Fibroblast of mammary gland (primary cell): ENCODE measurements at places on chromosomes 6 and 20.
A peak's percentile ranks its signal among the peaks of the same experiment; 100 is the strongest.

- DNase-seq: peak; percentile 46
Measured at GRCh38 chr20:36573103-36573797, at the start of gene TGIF2. TSS of gene TGIF2 (plus strand) at chr20:36573597. CDS start at chr20:36578775, 5,178 bp downstream.

GRCh38 chr6:127420556-127420955, 38.6 kb downstream of the KIAA0408 start:
- DNase-seq: peak; percentile 96

- DNase-seq: no peak
Measured at GRCh38 chr6:35224720-35225119, 11.0 kb downstream of the SCUBE3 start.

- DNase-seq: no peak
Measured at GRCh38 chr20:43983904-43984361, 69.3 kb downstream of the TOX2 start.

GRCh38 chr6:43873806-43874714, 104.0 kb downstream of the VEGFA start:
- no peak for DNase-seq

DNA sequence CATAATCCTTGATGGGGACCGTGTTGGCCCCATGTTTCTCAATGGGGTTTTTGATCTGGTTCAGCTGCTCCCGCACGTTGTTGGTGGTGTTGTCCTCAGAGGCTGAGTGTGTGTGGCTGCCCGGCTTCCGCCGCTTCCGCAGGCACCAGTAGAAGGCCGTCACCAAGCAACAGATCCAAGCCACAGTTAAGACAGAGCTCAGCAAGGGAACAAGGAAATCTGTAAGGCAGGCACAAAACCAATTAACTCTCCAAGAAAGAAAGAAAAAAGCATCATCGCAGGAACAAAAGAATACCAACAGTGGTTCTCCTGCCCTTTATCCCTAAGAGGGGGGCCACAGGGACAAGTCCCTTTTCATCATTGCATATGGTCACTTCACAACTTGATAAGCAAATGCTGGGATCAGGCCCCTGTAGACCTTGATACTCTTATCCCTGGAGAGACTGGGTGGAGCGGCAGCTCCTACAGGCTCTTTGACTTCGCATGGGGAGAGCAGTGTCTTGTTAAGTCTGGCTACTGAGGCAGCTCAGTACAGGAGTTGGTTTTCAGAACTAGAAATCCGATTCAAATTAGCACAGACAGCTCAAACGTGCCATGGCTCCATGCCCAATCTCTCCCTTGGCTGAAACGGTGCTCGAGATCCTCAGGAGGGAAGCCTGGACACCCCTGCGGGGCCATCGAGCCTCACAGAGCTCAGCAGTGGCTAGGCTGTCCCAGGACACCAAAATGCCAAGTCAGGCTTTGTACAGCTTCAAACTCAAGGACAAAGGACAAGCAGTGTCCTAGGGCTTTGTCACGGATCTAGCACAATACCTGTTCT, 33.9 kb downstream of the JAG1 start:
- DNase-seq: no peak

- no peak for DNase-seq
Measured at GRCh38 chr6:7198833-7199800, 91.4 kb downstream of the RREB1 start.

DNA sequence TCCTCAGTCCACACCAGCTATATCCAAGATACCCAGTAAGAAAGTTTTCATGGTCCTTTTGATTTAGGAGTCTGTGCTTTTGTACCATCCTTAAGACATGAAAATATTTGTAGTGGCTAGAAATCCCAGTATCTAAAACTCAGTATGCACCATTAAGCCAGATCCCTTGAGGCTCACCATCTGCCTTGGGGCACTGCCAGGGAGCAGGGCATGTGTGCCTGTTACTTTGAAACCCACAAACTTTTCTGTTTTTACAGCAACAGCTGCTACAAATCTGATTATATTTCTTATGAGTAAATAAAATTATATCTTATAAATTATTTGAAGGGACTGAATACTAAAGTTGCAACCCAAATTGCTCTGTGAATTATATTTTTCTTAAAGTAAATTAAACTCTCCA, 290.5 kb upstream of the MANEA start:
- no peak for DNase-seq

- no peak for DNase-seq
Measured at GRCh38 chr6:34546551-34547321, 9.4 kb downstream of the SPDEF start.

DNA sequence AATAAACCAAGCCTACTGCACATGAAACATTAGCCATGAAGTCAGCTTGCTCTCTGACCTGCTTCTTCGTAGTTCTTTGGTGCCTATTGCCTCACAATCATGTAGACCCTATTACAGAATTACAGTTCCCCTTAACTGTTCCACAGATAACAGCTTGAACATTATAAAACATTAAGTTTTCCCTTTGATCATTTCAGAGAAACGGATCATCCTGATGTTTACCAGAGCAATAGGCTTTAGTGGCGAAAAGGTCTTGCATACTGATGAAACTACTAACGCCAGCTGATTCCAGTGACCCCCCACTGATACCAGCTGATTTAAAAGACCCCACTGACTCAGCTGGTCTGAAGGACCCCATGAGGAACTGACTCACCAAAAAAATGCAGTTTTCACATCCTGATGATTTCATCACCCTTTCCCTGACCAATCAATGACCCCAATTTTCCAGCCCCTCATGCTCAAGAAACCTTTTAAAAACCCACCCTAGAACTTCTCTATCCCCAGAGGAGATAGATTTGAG, 39.4 kb upstream of the MLIP start:
- DNase-seq: peak; percentile 3

DNA sequence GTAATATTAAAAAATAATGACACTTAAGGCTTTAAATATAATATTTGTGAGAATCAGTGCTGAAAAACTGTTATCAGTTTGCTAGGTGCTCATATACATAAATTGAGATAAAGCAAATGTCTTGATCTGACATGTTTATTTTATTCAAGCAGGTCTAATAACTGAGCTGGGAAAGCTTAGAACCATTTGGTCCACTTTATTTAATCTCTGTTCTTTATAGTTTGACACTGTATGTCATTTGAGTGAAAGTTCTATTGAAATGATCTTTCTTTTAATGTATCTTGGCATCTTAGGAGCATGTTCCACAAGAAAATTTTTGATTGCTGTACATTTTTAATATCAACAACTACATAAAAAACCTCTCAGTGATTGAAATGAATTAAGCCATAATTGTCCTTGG, 772.0 kb upstream of the NRSN1 start:
- DNase-seq: no peak

GRCh38 chr6:17703256-17703694, 3.5 kb downstream of the NUP153 start:
- peak; percentile 97 for DNase-seq

DNA sequence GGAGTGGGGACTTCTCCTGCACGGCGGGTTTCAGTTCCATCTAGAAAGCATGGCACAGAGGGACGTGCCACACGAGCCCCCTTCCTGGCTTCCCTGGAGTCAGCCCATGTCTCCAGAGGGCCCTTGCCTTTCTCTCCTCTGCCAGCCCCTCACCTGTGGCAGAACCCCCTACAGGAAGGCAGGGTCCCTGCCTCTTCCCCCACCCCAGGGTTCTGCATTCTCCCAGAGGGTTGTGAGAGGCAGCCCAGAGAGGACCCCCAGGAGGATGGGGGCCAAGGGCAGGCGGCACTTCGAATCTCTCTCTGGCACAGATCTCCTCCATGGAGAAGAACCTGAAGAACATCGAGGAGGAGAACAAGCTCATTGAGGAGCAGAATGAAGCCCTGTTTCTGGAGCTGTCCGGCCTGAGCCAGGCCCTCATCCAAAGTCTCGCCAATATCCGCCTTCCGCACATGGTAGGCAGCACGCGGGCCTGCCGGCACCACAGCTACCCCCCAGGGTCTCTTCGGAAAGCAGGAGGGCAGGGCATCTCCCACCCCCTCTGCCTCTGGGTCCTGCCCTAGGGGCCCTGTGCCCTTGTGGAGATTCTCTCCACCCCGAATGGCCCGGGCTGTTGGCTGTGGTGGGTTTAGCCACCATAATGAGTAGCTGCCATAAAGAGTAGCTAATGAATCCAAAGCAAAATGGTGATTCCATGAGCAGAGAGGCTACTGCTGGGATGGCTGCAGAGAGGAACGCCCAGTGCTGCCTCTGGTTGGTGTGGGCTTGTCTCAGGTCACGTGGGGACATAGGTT, 15.9 kb upstream of the PCMTD2 start:
- DNase-seq: no peak

GRCh38 chr6:15481390-15482291, 181.2 kb downstream of the DTNBP1 start:
- no peak for DNase-seq

DNA sequence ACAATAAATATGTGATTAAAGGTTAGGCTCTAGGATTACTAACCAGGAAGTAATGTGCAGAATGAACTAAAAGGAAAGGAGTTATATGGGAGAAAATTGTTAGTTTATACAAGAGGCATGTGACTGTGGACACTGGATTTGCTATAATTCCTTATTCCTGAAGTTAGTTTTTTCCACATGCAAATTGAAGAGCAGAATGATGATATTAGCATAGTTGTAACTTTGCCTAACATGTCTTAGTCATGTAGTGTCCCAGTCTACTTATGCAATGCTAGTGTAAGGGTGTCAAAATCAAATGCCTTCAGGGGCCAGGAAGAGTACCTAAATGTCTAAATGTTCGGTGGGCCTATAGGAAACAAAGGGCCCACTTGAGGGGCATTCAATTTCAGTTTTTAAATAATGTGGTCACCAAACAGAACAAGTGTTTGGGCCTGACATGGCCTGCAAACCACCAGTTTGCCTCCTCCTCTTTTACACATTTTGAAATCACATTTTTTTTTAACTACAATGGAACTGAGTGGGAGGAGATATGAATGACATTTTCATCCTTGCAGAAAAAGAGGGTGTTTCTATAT, 28.0 kb upstream of the CEP85L start:
- peak; percentile 40 for DNase-seq

DNA sequence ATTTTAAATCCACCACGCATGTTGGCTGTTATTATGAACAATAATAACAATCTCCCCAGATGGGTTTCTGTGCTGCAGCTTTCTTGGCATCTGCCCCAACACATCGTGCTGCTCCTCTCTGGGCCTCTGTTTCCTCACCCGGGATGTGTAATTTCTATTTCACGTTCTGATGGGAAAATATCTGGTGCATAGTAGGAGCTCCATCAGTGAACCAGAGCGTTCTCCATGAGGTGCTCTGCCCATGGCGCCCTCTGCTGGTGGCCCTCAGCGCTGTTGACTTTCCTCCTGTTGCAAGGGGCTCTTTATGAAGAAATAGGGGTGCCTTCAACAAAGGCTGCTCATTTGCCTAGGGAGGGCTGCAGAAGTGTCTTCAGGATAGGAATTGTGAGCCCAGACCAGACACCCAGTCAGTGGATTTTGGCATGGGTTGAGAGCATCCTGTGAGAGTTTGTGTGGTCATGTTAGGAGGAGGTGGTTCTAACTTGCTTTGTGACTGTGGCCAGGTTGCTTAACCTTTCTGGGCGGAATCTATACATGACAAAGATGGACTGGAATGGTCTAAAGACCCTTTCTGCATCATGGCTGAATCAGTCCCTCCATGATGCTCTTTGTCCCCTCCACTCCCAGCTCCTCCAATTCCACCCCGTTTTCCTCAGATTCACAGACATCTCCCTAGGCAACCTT, 8.1 kb downstream of the SCRT2 start:
- DNase-seq: peak; percentile 40

- no peak for DNase-seq
Measured at GRCh38 chr6:24949020-24949569, 13.3 kb upstream of the RIPOR2 start.

GRCh38 chr6:157912326-157912725, 69.3 kb upstream of the SYNJ2 start:
- peak; percentile 86 for DNase-seq

- DNase-seq: no peak
Measured at GRCh38 chr6:105038259-105038658, 81.4 kb downstream of the LIN28B start.

DNA sequence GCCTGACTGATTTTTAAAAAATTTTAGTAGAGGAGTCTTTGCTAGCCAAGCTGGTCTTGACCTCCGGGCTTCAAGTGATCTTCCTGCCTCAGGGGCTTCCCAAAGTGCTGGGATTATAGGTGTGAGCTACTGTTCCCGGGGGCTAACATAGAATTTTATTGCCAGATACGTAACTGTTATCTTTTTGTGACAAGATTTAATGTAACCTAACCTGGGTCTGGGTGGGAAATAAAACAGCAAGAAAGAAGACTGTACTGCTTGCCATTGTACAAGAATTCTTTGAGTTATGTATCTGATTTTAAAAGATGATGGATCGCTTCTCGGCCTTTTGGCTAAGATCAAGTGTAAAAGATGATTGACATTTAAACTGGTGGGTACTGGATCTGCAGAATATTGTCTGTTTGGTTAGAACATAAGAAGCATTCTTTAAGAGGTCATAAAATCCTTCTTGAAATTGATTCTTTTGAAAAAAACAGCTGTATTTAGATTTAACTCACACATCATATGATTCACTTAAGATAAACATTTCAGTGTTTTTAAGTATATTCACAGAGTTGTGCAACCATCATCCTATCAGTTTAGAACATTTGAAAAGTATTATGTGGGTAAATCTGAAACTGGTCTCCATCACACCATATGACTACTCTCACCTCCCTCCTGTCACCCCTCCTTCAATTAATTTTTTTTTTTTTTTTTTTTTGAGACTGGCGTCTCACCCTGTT, 21.6 kb downstream of the TPX2 start:
- DNase-seq: peak; percentile 76

GRCh38 chr20:16501301-16501700, 71.9 kb downstream of the KIF16B start:
- DNase-seq: peak; percentile 31

GRCh38 chr6:2744209-2744771, 6.4 kb downstream of the MYLK4 start:
- no peak for DNase-seq

DNA sequence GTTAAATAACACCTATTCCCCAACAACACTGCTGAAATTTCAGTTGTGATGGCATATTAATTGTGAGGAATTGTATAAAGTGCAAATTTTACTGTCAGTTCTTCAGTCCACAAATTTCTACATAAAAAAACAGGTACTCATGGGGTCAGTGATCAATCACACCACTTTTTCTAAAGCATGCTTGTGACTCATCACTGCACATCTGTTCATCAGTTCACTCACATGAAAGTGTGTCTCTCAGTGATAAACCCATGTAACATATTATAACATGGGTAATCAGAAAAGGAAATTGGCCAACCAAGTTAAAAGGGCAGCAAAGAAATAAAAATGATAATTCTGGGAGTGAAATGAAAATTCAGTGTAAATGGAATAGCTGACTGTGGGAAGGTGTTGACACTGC, 234.7 kb upstream of the FKBP1C start:
- DNase-seq: no peak
